ENCODE measurements at places on chromosomes 7 and 10.
A peak's percentile ranks its signal among the peaks of the same experiment; 100 is the strongest.

- DNase-seq = no peak
These were observed 20.0 kb upstream of the UCN3 start for GRCh38 chr10:5344746-5345145.

DNA sequence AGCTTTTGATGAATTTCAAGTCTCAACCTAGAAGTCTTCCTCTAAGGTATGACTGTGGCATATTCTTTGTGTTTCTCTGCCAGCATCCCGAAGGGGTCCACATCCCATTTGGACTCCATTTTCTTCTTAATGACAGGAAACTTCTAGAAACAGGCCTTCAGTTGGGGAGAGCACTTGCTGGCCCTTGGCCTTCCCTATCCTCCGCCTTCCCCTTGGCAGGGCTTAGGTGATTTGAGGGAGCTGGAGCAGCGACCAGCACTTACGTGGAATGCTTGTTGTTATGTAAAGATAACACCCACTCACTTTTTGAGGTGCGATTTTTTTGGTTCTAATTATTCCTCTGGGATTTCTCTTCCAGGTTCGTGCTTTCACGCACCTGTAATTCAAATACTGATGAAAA is 42.9 kb upstream of the ZNF716 start:
- DNase-seq = no peak

DNA sequence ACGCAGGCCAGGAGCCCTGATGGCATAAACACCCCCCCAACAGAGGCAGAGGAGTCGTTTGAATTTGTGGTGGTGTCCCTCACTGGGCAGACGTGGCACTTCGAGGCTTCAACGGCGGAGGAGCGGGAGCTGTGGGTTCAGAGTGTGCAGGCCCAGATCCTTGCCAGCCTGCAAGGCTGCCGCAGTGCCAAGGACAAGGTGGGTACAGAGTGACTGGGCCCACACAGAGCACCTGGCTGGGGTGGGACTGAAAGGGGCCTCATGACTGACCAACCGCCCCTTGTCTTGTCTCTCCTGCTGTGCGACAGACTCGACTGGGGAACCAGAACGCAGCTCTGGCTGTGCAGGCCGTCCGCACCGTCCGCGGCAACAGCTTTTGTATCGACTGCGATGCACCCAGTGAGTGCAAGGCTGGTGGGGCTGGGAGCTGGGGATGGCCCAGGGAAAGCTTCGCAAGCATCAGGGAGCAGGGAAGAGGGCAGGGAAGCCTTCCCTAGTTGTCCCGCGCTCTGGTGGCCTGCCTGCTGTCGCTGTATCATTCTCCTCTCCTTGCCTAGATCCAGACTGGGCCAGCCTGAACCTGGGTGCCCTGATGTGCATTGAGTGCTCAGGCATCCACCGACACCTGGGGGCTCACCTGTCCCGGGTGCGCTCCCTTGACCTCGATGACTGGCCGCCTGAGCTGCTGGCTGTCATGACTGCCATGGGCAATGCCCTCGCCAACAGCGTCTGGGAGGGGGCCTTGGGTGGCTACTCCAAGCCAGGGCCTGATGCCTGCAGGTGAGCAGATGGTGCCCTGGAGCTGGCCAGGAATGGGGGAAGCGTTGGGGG is 25.4 kb downstream of the GBX1 start:
- no peak for DNase-seq

DNA sequence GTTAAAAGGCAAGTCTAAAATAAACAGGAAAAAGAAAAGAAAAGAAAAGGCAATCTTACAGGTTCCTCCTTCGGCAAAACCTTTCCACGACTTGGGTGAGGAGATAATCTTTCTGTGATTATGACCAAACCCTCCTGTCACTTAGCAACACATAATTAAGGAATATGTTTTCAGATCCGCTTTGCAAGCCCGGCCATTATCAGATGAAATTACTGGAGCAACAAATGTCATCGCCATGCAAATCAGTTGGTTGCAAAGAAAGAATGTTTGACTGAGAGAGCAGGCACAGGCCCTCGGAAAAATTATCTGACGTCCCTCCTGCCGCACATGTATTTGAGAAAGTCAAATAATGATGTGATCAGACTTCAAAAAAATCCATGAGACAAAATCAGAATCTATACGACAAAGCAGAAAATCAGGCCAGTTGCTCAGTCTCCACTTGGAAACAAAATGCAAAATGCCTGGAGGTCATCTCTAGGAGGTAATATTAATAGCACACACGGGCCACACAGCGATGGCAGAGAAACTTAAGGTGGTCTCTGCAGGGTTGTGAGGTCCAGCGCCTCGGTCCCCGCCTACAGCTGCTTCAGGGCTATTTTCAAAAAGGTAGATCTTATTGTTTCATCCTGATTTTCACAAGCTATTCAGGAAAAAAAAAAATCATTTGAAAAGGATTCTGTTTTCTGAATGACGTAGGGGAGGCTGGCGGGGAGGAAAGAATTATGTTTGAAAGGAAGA is 82.7 kb downstream of the ZRANB1 start:
- no peak for DNase-seq

- DNase-seq = no peak
These were observed 137.7 kb downstream of the CREB5 start for GRCh38 chr7:28549998-28550397.

GRCh38 chr7:33964417-33965182 is 59.3 kb downstream of the BMPER start:
- peak; percentile 54 for DNase-seq

DNA sequence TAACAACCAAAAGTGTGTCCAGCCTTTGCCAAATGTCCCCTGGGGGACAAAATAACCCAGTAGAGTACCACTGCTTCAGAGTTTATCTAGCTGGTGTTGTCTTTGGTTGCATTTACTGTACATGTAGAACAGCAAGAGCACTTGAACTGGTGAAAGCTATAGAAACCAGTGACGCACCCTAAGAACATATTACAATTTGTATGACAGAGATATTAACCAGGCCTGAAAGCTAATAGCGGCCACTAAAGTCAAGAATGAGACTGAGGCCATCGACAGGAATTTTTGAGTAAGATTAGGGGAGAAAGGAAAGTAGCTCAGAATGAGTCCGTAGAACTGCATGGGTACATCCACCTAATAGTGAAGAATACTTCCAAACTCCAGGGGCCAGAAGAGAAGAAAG is 236.2 kb downstream of the MTERF1 start:
- no peak for DNase-seq

DNA sequence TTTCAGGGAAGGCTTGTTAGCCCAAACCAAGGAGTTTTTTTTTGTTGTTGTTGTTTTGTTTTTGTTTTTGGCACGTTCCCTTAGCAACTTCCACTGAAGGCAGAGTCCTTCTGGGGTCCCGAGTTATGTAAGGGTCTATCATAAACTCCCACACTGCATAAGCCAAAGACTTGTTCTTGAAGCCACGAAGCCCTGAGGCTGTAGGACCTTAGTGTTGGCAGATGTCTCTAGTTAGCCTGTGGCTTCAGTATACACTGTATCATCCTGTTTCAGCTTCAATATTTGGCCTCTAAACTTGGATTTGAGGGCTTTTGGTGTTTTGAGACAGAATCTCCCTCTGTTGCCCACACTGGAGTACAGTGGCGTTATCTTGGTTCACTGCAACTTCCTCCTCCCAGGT is 13.6 kb downstream of the KPNA7 start:
- no peak for DNase-seq

DNA sequence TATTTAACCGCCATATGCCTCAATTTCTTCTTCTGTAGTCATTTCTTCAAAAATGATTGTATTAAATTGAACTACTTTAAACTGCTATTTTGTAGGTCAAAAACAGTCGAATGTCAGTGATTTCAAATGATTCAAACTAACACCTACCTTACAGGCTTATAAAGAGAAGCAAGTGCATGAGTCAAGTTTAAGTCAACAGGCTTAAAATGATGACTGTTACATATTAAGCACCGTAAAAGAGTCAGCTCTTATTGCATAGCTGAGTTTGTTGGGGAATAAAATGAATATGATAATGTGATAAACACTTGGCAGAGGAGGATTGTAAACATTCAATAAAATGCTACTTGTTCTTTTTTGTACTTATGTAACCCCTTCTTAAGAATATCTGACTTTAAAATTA is 90.1 kb upstream of the ANKRD1 start:
- no peak for DNase-seq

- DNase-seq = no peak
These were observed at the start of gene BTBD16 for GRCh38 chr10:122271076-122271475. TSS of gene BTBD16 (plus strand) at chr10:122271296. CDS start at chr10:122275082, 3,786 bp downstream.

DNA sequence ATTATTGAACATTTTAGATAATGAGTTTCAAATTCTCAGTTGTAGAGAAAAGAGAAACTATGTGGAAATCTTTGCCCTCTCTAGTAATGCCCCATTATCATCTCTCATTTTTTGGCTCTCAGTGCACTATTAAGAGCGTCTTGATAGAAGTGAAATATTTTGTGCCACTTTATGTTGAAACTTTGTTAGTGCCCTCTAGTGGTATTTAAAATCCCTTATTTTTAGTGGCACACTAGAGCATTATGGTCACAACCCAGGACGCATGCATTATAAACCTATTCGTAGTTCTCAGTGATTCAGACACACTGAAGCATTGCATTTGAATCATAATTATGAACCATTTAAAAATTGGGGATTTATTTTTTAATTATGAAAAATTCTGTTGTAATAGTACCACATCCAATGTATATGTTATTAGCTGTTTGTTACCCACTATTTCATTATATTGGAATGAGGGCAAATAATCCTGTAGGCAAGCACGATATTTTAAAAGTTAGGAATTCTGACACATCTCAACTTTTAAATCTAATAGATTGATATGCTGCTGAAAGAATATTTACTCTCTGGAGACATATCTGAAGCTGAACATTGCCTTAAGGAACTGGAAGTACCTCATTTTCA is 21.9 kb downstream of the PDCD4 start:
- DNase-seq = peak; percentile 61

- DNase-seq = no peak
These were observed 1.7 kb downstream of the FOXP2 start for GRCh38 chr7:114416129-114416990.

- DNase-seq = no peak
These were observed 127.3 kb upstream of the PCBD1 start for GRCh38 chr10:71015674-71016073.

DNA sequence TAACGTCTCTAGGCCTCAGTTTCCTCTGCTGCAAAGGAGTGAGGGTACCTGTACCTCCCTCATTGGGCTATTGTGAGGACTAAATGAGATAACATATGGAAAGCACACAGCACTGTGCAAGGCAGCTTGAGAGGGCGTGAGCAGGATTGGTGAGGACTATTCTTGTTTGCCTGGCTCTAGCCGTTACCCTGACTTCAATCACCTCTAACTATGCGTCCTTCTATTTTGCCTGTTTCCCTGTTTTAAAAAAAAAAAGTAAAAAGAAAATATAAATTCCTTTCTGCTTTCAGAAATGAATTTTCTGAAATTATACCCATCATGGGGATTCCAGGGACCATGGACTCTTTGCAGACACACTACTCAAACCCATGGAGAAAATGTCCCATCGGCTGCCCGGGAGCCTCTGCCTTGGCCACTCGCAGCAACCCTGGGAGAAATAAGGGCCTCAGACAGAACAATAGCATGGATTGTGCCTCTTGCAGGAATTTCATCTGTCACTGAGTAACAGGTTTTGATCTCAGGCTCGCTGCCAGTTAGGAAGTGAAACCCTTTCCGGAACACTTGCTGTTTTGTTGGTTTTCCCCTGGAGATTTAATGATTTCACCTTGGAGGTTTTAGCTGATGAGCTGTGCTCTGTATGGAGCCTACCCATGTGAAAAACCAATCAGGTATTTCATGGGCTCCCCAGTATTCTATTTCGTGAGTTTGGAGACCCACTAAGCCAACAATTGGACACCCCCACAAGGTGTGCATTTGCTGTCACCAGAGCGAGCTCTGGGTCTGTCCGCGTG is 55.6 kb downstream of the STEAP1B start:
- no peak for DNase-seq

DNA sequence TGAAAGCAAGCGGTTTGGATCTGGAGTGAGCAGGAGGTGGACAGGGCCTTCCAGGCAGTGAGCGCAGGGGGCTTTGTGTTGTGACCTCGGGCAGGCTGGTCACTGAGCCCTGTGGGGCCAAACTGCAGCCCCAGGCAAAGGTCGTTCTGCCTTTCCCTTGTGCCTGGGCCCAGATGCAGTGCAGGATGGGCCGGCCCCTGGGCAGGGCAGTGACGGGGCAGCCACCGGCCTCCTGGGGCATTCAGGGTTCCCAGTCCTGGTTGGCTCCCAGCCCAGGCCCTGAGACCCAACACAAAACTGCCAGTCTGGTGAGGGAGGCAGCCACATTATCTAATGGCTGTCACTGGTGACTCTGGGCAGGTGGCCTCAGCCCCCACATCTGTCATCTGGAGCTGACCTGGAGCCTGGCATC is 7.1 kb downstream of the ARPC1B start:
- no peak for DNase-seq

GRCh38 chr10:72315611-72316385 is 38.9 kb downstream of the DNAJB12 start:
- DNase-seq = peak; percentile 67

GRCh38 chr10:21181451-21181850 is 284.3 kb upstream of the NEBL start:
- DNase-seq = no peak

DNA sequence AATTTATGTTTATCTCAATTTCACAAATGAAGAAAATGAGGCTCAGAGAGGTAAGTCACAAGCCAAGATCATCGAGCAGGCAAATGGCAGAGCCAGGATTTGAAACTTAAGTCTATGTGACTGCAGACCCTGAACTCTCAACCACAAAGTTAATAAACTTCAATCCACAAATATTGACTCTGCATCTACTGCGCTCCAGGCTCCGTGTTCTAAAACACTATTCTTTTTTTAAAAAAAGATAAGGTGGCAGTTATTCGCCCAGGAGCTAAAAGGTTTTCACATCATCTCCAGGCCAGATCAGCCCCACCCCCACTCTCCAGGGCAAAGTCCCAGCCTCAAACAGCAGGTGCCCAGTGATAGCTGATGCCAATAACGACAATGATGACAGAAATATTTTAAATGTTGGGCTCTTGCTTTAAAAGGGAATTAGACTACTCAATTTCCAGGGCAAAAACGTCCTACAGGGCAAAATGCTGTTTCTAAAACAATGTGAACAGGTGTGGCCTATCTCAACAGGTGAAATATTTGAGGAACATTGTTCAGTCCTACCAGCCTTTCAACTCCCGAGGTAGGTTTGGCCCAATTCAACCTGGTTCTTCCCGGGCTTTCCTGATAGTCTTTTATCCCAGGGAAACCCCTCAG is 85.2 kb downstream of the SORBS1 start:
- no peak for DNase-seq

DNA sequence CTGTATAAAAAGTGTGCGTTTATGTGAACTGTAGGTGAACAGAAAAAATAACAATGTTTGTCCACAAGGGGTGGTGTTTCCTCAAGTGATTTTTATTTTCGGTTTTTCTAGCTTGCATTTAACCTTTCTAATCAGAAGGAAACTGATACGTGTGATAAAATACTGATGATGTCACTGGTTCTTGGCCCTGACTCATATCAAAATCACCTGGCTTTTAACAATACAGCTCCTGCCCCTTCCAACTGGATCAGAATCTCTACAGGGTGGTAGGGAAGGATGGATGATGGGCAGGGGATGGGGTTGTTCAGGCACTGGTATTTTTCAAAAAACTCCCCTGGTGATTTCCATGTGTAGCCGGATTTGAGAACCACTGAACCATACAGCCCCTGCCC is 10.9 kb downstream of the NPFFR1 start:
- DNase-seq = no peak

Data from NCI-H446 (cell line).